ENCODE measurements at places on chromosomes 5 and 9.

DNA sequence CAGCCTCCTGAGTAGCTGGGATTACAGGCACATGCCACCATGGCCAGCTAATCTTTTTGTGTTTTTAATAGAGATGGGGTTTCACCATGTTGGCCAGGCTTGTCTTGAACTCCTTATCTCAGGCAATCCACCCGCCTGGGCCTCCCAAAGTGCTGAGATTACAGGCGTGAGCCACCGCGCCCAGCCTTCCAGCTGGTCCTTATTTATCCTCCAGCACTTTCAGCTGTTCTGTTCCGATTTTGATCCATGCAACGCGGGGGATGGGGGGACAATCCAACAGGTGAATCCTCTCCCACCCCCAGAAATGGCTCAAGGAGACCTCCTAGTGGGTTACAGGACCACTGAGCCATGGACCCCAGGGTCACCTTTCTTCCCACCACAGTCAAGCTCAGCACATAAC is 14.7 kb upstream of the CDKN2AIPNL start:
- H3K36me3 ChIP-seq = no peaks in the 10 kb centered on the region
- H3K27ac ChIP-seq = no peak overlapping the region
- H3K4me3 ChIP-seq = no peak overlapping the region
- H3K27me3 ChIP-seq = no peaks in the 10 kb centered on the region
- DNase-seq = no peak

DNA sequence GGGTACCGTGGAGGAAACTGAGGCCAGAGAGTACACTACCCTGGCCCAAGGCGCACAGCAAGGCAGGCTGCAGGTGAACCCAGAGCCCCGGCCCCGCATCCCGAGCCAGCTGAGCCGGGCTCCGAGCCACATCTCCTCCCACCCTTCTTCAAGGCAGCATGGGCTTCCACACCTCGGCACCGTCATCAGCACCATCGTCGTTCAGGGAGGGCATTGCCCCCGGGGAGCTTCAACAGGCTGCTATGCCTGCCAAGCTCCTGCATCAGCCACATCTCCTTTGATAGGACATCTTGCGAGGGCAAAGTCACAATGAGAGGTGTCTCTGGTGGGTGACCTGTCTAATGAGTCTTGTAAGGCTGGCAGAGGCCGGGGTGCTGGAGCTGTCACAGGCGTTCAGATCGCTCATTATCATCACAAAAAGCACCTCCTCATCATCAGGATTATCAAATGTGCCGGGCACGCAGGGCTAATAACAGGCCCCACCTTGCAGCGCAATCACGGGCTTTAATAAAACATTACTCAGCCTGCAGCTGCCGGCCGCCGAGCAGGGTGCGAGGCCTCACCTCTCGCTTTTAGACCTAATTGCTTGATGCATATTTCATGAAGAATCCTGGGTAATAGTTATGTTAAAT is 20.0 kb upstream of the SLC25A51 start:
- no peaks in the 10 kb centered on the region for H3K4me1 ChIP-seq
- H3K27ac ChIP-seq = no peak overlapping the region
- no peak for DNase-seq
- H3K27me3 ChIP-seq = no peaks in the 10 kb centered on the region
- no peak overlapping the region for H3K4me3 ChIP-seq
- H3K36me3 ChIP-seq = peaks cover 3% of the 10 kb centered on the region

GRCh38 chr5:172229904-172230303 is 35.9 kb downstream of the EFCAB9 start:
- no peak overlapping the region for H3K27ac ChIP-seq
- H3K36me3 ChIP-seq = peaks cover 18% of the 10 kb centered on the region
- DNase-seq = no peak

DNA sequence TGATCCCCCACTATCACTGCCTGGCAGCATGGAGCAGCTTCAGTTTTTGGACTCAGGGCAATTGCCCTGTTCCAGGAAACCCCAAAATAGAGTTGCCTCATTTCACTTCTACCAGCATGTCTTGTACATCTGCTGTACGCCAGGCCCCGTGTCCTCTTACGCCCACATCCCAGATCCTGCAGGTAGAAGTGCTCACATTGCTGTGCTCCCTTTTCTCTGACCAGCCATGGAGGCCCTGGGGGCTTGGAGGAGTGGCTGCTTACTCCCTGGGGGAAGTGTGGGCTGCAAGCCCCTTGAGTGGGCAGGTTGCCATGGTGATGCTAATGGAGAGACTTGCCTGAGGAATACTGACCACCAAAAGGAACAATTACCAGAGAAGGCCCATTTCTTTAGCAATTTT is 55.6 kb upstream of the KCNIP1 start:
- H3K27me3 ChIP-seq = no peaks in the 10 kb centered on the region
- no peaks in the 10 kb centered on the region for H3K36me3 ChIP-seq
- H3K27ac ChIP-seq = no peak overlapping the region
- H3K4me1 ChIP-seq = no peaks in the 10 kb centered on the region
- no peak for DNase-seq

- DNase-seq = no peak
- no peaks in the 10 kb centered on the region for H3K36me3 ChIP-seq
- H3K27me3 ChIP-seq = no peaks in the 10 kb centered on the region
Measured at GRCh38 chr5:115657881-115658233, 32.0 kb upstream of the TMED7 start.

DNA sequence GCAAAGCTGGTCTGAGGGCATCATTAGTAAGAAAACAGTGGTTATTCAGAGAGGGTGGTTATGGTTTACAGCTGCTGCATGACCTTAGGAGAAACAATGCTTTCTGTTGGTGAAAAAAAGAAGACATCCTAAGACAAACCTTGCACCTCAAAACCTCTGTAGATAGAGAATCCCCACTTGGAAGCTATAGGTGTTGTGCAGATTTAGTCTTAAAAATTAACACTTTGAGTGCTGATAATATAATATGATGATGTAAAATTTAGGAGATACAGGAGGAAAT is 1.4 kb upstream of the PTTG1 start:
- no peaks in the 10 kb centered on the region for H3K36me3 ChIP-seq
- H3K4me3 ChIP-seq = no peak overlapping the region
- peaks cover 6% of the 10 kb centered on the region for H3K4me1 ChIP-seq
- DNase-seq = no peak
- no peaks in the 10 kb centered on the region for H3K27me3 ChIP-seq

DNA sequence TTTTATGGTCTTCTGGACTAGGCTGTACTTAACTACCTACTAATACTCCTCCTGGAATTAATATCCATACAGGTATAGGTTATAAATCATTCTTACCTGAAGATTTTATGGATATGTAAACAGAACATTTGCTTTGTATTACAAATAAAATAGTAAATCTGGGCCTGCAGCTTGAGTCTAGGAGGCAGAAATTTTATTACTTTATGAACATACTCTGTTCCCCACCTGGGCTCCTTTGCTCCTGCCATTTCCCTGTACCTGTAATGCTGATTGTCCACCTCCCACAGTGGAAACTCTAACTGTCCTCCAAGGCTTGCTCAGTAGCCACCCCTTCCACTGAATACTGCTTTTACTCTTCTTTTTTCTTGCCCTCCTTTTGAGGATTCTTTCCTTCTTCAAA is 108.0 kb downstream of the PAM start:
- H3K27me3 ChIP-seq = no peaks in the 10 kb centered on the region
- no peaks in the 10 kb centered on the region for H3K36me3 ChIP-seq
- no peak overlapping the region for H3K4me3 ChIP-seq
- no peaks in the 10 kb centered on the region for H3K4me1 ChIP-seq

GRCh38 chr5:68433923-68434879 is 218.6 kb downstream of the PIK3R1 start:
- H3K36me3 ChIP-seq = no peaks in the 10 kb centered on the region

- no peaks in the 10 kb centered on the region for H3K36me3 ChIP-seq
- no peak for DNase-seq
- H3K27me3 ChIP-seq = no peaks in the 10 kb centered on the region
- H3K27ac ChIP-seq = no peak overlapping the region
Measured at GRCh38 chr5:137058089-137058488, 441.0 kb downstream of the SPOCK1 start.

DNA sequence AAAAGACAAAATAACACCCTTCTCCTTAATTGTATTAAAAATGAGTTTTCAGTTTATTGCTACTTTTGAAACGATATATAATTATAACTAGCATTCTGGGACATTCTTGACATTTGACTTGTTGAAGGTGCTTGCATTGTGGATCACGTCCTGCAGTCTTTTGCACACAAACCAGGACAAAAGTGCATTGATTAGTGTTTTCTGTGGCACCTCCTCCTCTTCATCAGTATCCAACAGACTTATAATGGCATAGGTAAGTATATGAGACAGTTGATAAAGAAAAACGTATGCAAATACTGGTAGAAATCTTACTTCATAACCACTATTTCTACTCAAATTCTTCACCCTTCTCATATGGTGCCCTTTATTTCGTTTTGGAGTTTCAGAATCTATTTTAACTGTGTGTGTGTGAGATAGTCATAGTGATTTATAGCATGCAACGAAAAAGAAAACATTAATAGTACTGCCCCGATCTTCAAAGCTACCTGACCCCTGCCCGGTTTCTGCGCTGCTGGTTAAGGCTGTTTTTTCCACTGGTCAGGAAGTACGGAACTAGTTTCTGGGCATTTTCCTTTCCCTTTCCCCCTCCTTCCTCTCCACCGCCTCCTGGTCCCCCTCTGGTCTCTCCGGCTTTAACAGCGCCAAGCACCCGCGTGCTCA is 639 bp upstream of the RASA1 start:
- H3K4me1 ChIP-seq = no peaks in the 10 kb centered on the region
- H3K27ac ChIP-seq = peak overlapping the region; percentile 89
- H3K36me3 ChIP-seq = no peaks in the 10 kb centered on the region

- no peak overlapping the region for H3K27ac ChIP-seq
- H3K27me3 ChIP-seq = no peaks in the 10 kb centered on the region
- no peaks in the 10 kb centered on the region for H3K36me3 ChIP-seq
- no peak overlapping the region for H3K4me3 ChIP-seq
Measured at GRCh38 chr5:105150323-105150722, 1587.7 kb upstream of the NUDT12 start.

- H3K27me3 ChIP-seq = no peaks in the 10 kb centered on the region
- no peaks in the 10 kb centered on the region for H3K4me1 ChIP-seq
- H3K4me3 ChIP-seq = no peak overlapping the region
- no peak for DNase-seq
- peaks cover 43% of the 10 kb centered on the region for H3K36me3 ChIP-seq
Measured at GRCh38 chr9:131177898-131178297, 52.5 kb downstream of the NUP214 start.

DNA sequence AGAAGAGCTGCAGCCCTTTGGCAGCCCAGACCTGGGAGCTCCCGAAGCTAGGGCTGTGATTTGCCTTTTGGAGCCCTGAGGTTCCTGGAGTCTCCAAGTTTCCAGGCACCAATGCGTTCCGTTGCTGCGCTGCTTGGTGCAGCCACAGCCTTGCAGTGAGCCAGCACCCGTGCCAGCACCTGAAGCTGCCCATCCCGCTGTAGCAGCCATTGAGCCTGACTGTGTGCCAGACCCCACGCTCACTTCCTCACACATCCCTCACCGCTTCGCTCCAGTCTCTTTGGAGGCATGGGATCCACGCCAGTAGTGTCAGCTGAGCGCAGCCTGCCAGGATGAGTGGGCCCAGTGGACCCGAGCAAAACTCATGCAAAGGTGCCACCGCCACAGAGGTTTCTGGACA is 22.5 kb upstream of the C9orf72 start:
- no peaks in the 10 kb centered on the region for H3K36me3 ChIP-seq
- H3K4me1 ChIP-seq = no peaks in the 10 kb centered on the region
- no peaks in the 10 kb centered on the region for H3K27me3 ChIP-seq
- no peak for DNase-seq

DNA sequence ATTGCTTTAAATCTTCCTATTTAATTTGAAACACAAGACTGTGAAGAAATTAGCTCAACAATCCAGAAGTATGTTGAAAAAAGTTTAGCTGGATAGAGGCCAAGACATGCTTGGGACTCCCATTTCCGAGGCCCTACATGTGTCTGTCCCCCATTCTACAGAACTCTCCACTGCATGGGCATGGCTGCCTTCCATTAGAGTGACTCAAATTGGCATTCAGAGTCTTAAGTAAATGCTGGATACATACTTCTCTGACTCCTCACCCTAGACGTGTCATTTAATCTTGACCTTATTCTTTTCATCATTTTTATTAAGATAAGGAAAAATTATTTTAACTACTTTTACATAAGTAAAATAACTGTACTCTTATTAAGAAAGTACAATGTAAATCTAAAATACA is 530.4 kb upstream of the CDH9 start:
- H3K27ac ChIP-seq = no peak overlapping the region
- H3K36me3 ChIP-seq = no peaks in the 10 kb centered on the region
- H3K4me3 ChIP-seq = no peak overlapping the region
- H3K4me1 ChIP-seq = no peaks in the 10 kb centered on the region
- no peaks in the 10 kb centered on the region for H3K27me3 ChIP-seq

DNA sequence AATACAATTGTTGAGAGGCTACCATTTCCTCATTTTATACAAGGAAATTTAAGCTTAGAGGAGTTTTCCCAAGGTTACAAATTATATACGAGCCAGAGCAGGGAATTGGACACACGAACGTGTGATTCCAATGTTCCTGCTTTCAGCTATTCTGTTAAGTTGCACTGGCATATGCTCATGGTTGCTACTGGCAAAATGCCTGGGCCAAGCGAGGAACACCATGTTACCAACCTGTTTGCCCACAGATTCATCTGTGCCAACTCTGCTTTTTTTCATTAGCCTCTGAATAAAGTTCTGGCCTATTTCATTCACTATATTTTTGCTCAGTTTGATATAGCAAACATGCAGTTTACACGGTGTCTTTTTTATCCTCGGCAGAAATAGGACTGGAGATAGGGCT is 5.1 kb upstream of the C5orf46 start:
- peak overlapping the region; percentile 79 for H3K27ac ChIP-seq
- no peaks in the 10 kb centered on the region for H3K36me3 ChIP-seq
- no peaks in the 10 kb centered on the region for H3K27me3 ChIP-seq
- DNase-seq = peak; percentile 92
- no peak overlapping the region for H3K4me3 ChIP-seq

GRCh38 chr5:21221616-21222015 is 1233.6 kb upstream of the CDH18 start:
- no peak overlapping the region for H3K4me3 ChIP-seq
- H3K4me1 ChIP-seq = no peaks in the 10 kb centered on the region
- DNase-seq = no peak

DNA sequence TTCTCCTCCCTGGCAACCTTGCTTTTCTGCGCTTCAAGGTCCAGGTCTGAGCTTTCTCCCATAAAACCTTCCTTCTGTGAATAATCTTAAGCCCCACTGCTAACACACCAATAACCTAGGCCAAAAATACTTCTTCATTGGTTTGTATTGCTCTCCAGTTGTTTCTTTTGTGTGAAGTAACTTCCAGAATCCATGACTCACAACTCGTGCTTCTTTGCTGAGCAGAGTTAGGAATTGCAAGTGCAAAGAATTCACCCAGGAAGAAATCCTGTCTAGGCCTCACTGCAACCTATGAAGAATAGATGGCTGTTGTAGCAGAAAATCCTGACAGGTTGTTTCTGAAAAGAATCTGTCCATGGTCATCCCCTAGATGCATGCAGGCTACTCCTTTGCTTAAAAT is 295.7 kb downstream of the MED10 start:
- no peak overlapping the region for H3K4me3 ChIP-seq
- DNase-seq = no peak
- no peak overlapping the region for H3K27ac ChIP-seq
